ENCODE measurements at places on chromosomes 1 and 21. TPM values are rescaled to one million over a fixed set of nuclear protein-coding genes. Genes with fewer than 3 reads are reported as not detected.

DNA sequence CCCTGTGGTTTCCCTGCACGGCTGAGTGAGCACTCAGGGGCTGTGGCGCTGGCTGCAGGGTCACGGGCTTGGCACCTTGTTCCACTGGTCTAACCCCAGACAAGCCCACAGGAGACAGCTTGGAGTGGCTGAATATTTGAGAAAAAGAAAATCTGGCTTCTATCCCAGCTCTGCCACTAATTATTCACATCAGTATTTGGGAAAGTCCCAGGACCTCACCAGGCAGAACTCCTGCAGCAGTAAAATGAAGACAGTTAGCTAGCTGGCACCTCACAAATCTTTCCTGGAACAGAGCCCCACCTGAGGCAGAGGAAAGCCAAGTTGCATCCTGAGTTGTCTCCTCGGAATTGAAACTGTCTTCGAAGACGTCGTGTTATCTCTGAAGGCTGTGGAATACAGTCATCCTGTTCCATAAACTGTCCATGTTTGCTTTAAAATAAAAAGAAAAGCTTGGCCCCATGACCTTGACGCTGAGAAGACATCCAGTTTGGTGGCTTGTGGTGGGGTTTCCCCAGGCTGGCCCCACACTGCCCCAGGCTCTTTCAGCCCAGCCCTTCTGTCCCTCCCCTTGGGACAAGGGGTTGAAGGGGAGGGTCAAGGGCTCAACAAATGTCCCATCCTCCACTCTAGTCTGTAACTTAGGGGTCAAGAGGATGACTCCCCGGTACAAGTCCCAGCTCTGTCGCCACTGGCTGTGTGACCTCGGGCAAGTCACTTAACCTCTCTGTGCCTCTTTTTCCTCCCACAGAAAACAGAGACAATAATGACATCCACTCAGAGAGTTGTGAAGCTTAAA lies 93.8 kb upstream of the TMPRSS2 start:
- no peaks in the 10 kb centered on the region for H3K36me3 ChIP-seq
- peak; percentile 42 for DNase-seq
- no peak overlapping the region for H3K27ac ChIP-seq
- H3K4me3 ChIP-seq, result no peak overlapping the region

GRCh38 chr1:46372431-46372830 lies 21.7 kb upstream of the FAAH start:
- H3K4me1 ChIP-seq, result no peaks in the 10 kb centered on the region
- H3K27me3 ChIP-seq, result no peaks in the 10 kb centered on the region
- H3K27ac ChIP-seq, result no peak overlapping the region
- 0 out of 2 replicates have a peak, but pooled peaks cover 9% of the 10 kb centered on the region for H3K36me3 ChIP-seq
- DNase-seq, result no peak

- H3K27ac ChIP-seq, result peak overlapping the region; percentile 60
- H3K4me3 ChIP-seq, result peak overlapping the region; percentile 66
- peak; percentile 57 for DNase-seq
These were observed 10.7 kb upstream of the COL16A1 start for GRCh38 chr1:31714442-31715086.

DNA sequence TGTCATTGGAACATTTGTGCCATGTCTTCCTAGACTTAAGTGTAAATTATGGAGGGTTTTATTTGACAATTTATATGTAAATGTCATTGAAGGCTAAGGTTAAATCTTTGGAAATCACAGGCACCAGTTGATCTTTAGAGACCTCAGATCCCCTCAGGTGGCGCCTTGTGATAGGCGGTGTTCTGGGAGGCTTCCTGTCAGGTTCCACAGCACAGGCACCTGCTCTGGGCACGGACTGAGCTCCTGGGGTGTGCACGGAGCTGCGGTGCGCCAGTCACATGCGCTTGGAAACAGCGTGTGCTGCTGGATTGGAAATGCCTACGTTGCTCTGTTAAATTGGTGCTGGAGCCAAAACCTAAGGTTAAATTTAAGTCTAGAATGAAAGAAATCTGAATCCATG lies 12.1 kb downstream of the CD46 start:
- no peaks in the 10 kb centered on the region for H3K27me3 ChIP-seq
- no peak overlapping the region for H3K27ac ChIP-seq
- no peak overlapping the region for H3K4me3 ChIP-seq
- DNase-seq, result no peak
- H3K4me1 ChIP-seq, result no peaks in the 10 kb centered on the region

GRCh38 chr1:68141071-68142021 lies 90.9 kb upstream of the DIRAS3 start:
- H3K4me3 ChIP-seq, result no peak overlapping the region
- peaks cover 18% of the 10 kb centered on the region for H3K4me1 ChIP-seq
- H3K36me3 ChIP-seq, result no peaks in the 10 kb centered on the region
- no peak for DNase-seq
- H3K27me3 ChIP-seq, result no peaks in the 10 kb centered on the region

- DNase-seq, result peak; percentile 62
- H3K4me1 ChIP-seq, result no peaks in the 10 kb centered on the region
- no peaks in the 10 kb centered on the region for H3K36me3 ChIP-seq
- no peak overlapping the region for H3K4me3 ChIP-seq
- H3K27ac ChIP-seq, result no peak overlapping the region
These were observed 100.7 kb upstream of the SPATA6 start for GRCh38 chr1:48572646-48573258.

IL24 gene
- total RNA-seq, result 1.8 TPM
